ENCODE measurements at places on chromosomes 1 and 21.

- H3K4me1 ChIP-seq, result peaks cover 63% of the 10 kb centered on the region
- H3K36me3 ChIP-seq, result peaks cover 12% of the 10 kb centered on the region
- peak overlapping the region; percentile 27 for H3K4me3 ChIP-seq
- H3K27ac ChIP-seq, result peak overlapping the region; percentile 96
- peak; percentile 68 for DNase-seq
- no peaks in the 10 kb centered on the region for H3K27me3 ChIP-seq
Observed at GRCh38 chr1:89566761-89567174, 42.1 kb downstream of the LRRC8B start.

DNA sequence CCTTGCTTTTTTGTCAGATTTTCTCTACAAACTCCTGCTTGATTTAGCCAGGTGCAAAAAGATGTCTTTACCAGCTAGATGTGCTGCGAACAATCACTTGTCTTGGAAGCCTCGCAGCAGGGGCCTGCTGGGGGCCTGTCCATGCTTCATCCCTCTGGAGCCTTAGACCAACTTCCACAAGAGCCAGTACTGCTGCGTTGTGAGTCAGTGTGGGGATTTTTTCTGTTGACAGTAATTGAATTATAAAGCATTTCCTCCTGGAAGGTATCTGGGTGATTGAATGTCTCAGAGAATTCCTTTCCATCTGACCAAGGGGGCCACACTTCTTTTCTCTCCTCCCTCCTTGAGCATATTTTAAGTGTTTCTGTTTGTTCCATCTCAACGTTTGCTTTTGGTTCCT lies 40.4 kb upstream of the LDLRAP1 start:
- H3K4me3 ChIP-seq, result no peak overlapping the region
- no peaks in the 10 kb centered on the region for H3K27me3 ChIP-seq
- H3K36me3 ChIP-seq, result no peaks in the 10 kb centered on the region
- peaks cover 16% of the 10 kb centered on the region for H3K4me1 ChIP-seq

DNA sequence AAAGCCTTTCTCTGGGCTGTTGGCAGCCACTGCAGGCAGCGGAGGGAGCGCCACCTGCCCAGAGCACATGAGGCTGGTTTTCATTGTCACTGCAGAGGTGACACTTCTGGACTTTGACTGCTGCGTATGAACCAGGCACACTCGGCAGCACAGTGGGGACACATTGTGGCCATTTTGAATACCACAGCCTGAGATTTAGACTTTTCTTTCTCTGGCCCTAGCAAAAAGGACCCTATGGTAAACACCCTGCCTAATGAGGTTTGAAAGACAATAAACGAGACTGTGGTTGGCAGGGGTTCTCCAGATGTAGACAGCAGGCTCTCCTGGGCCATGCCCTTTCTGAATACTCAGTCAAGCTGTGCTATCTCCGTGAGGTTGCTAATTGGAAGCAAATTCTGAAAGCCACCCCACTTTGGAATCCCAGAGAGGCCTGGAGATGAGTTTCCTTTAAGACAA lies 12.0 kb upstream of the KCNE2 start:
- H3K4me3 ChIP-seq, result no peak overlapping the region
- H3K27ac ChIP-seq, result peak overlapping the region; percentile 44
- DNase-seq, result peak; percentile 79
- peaks cover 15% of the 10 kb centered on the region for H3K4me1 ChIP-seq
- no peaks in the 10 kb centered on the region for H3K36me3 ChIP-seq

DNA sequence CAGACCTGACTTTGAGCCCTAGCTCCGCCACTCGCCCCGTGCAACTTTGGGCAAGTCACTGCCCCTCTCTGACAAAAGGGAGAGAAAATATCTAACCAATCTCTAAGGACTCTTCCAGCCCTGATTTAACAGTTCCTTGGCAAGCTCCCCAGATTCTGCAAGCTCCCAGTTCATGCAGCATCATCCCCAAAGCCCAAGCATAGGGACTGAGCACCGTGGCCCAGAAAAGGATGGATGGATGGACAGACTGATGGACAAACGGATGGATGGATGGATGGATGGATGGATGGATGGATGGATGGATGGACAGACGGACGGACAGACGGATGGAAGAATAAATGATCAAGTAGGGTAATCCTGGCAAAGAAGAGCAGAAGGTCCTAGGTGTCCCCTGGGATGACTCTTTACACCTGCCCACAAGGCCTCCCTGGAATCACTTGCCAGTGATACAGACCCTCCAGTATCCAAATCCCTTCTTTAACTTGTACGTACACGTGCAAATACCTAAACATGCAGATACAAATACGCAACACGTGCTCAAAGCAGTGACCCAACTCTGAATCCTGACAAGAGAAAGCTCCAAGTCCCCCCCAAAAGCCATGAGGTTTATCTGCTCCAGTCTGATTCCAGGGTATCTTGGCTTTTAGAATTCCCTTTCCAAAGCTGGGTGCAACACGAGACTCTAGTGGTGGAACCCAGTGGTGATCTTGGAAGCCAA lies 16.0 kb downstream of the IFFO2 start:
- H3K27ac ChIP-seq, result no peak overlapping the region
- DNase-seq, result no peak
- no peaks in the 10 kb centered on the region for H3K27me3 ChIP-seq
- no peaks in the 10 kb centered on the region for H3K36me3 ChIP-seq
- peaks cover 31% of the 10 kb centered on the region for H3K4me1 ChIP-seq
- H3K4me3 ChIP-seq, result no peak overlapping the region

- no peaks in the 10 kb centered on the region for H3K36me3 ChIP-seq
- no peak overlapping the region for H3K27ac ChIP-seq
- peaks cover 7% of the 10 kb centered on the region for H3K4me1 ChIP-seq
- no peaks in the 10 kb centered on the region for H3K27me3 ChIP-seq
- no peak overlapping the region for H3K4me3 ChIP-seq
Observed at GRCh38 chr1:109781806-109782205, 18.1 kb upstream of the EPS8L3 start.

GRCh38 chr1:201054091-201054543 lies 30.6 kb upstream of the KIF21B start:
- no peaks in the 10 kb centered on the region for H3K27me3 ChIP-seq
- DNase-seq, result no peak
- no peak overlapping the region for H3K27ac ChIP-seq
- H3K36me3 ChIP-seq, result no peaks in the 10 kb centered on the region
- peaks cover 6% of the 10 kb centered on the region for H3K4me1 ChIP-seq
- H3K4me3 ChIP-seq, result no peak overlapping the region

DNA sequence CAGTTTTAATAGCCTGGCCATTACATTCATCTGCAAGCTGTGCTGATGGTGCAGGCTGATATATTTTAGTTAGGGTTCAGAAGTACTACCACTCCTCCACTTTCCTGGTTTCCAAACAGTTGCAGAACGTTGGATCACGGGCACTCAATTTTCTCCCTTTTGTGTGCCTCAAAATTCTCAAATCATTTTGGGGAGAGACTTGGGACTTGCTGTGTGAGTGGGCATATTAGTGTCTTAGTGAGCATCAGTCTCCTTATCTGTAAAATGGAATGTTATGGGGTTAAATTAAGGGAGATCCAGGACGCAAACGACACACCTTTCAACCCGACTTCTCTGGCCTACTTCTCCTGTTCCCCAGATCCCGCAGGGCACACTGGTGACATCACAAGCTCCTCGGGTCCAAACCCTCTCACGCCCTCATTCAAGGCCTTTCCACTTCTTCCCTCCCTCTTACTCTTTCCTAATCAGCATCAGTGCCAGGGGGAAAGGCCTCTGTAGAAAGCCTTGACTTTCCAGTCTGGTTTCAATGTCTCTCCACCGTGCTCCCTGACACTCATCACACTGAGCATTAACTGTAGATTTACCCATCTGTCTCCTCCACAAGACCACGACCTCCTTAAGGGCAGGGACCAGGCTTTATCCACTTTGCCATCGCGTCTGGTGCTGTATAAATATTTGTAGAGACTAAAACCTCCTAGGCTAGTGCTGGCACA lies 1.2 kb downstream of the PIGP start:
- peaks cover 35% of the 10 kb centered on the region for H3K4me1 ChIP-seq
- peak overlapping the region; percentile 90 for H3K27ac ChIP-seq
- H3K27me3 ChIP-seq, result peaks cover 23% of the 10 kb centered on the region
- peak; percentile 29 for DNase-seq

DNA sequence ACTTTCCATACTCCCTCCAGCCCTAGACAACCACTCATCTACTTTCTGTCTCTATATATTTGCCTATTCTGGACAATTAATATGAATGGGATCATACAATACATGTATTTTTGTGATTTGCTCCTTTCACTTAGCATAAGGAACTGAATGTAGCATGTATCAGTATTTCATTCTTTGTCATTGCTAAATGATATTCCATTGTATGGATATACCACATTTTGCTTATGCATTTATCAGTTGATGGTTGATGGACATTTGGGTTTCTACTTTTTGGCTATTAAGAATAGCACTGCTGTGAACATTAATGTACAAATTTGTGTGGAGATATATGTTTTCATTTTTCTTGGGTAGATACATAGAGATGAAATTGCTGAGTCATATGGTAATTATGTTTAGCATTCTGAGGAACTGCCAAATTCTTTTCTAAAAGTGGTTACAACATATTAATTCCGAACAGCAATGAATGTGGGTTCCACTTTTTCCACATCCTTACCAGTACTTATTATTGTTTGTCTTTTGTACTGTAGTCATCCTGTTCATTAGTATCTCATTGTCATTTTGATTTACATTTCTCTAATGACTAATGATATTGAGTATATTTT lies 121.0 kb downstream of the LRRC40 start:
- H3K27ac ChIP-seq, result no peak overlapping the region
- H3K36me3 ChIP-seq, result no peaks in the 10 kb centered on the region
- H3K27me3 ChIP-seq, result no peaks in the 10 kb centered on the region
- no peak overlapping the region for H3K4me3 ChIP-seq
- no peak for DNase-seq
- H3K4me1 ChIP-seq, result no peaks in the 10 kb centered on the region

DNA sequence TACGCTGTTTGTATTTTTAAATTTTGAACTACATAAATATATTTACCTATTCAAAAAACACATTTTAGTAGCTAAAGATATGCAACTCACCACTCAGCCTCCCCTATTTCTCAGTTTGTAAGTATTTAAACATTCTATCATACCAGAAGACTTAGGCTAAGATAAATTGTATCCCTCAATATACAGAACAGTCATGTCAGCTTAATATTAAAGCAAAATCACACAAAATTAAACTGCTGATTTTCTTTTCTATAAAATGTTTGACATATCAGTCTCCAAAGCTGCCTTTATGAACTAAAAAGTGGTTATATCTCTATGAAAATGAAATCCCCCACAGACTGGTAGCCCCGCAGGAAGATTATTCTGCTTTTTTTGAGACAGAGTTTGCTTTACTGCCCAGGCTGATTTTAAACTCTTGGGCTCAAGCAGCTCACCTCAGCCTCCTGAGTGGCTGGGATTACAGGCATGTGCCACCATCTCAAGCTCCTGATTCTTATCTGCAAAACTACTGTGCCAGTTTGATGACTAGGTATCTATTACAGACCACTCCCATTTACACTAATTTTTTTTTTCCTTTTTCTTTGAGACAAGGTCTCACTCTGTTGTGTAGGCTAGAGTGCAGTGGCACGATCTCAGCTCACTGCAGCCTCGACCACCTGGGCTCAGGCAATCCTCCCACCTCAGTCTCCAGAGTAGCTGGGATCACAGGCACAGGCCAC lies 37.6 kb downstream of the NRDC start:
- peaks cover 11% of the 10 kb centered on the region for H3K4me1 ChIP-seq
- peaks cover 6% of the 10 kb centered on the region for H3K36me3 ChIP-seq
- H3K27ac ChIP-seq, result no peak overlapping the region
- H3K4me3 ChIP-seq, result no peak overlapping the region
